ENCODE measurements at places on chromosomes 16 and 17.

- no peak overlapping the region for H3K27ac ChIP-seq
- DNase-seq, result no peak
- no peak overlapping the region for H3K4me3 ChIP-seq
- H3K27me3 ChIP-seq, result no peaks in the 10 kb centered on the region
- no peaks in the 10 kb centered on the region for H3K4me1 ChIP-seq
Measured at GRCh38 chr16:35352431-35352830, 1893.0 kb downstream of the TP53TG3F start.

DNA sequence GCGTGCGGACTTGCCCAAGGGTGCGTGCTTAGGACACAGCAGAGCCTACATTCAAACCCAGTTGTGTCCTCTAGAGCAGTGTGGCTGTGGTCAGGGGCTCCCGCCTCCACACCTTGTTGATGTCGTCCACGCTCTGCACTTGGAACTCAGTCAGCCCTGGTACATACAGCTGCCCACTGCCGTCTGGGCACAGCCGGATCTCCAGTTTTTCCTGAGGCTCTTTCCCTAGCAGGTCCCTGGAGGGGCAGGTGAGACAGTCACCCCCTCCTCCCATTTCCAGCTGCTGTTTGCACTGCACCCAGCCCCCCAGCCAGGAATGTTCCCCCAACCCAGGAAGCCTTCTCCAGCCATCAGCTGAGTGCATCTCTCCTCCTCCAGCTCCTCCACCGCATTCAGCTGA is 25.7 kb downstream of the KATNB1 start:
- no peaks in the 10 kb centered on the region for H3K36me3 ChIP-seq
- no peaks in the 10 kb centered on the region for H3K4me1 ChIP-seq
- no peak overlapping the region for H3K27ac ChIP-seq
- H3K27me3 ChIP-seq, result no peaks in the 10 kb centered on the region
- H3K4me3 ChIP-seq, result no peak overlapping the region

DNA sequence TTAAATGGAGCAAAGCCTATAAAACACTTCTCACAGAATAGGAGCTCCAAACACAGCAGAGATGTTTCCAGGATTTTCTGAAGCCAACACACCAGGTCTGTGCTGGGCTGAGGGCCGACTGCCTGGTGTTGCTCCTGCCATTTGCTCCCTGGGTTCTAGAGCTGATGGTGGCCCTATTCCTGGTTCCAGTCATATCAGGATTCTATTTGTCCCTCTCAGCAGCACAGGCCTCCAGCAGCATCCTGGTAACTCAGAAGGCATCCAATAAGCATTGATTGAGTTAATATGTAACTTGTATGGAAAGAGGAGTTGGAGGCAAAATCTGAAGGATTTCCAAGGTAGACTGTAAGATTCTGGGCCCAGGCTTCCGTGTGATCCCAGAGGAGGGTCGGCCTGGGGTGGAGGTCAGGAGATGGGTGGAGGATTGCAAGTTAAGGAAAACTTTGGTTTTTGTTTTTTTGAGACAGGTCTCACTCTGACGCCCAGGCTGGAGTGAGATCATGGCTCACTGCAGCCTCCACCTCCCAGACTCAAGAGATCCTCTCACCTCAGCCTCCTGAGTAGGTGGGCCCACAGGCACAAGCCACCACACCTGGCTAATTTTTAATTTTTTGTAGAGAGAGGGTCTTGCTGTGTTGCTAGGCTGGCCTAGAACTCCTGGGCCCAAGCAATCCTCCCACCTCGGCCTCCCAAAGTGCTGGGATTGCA is 5.7 kb downstream of the NUPR1 start:
- DNase-seq, result no peak
- H3K36me3 ChIP-seq, result no peaks in the 10 kb centered on the region
- no peak overlapping the region for H3K27ac ChIP-seq
- peaks cover 2% of the 10 kb centered on the region for H3K27me3 ChIP-seq

DNA sequence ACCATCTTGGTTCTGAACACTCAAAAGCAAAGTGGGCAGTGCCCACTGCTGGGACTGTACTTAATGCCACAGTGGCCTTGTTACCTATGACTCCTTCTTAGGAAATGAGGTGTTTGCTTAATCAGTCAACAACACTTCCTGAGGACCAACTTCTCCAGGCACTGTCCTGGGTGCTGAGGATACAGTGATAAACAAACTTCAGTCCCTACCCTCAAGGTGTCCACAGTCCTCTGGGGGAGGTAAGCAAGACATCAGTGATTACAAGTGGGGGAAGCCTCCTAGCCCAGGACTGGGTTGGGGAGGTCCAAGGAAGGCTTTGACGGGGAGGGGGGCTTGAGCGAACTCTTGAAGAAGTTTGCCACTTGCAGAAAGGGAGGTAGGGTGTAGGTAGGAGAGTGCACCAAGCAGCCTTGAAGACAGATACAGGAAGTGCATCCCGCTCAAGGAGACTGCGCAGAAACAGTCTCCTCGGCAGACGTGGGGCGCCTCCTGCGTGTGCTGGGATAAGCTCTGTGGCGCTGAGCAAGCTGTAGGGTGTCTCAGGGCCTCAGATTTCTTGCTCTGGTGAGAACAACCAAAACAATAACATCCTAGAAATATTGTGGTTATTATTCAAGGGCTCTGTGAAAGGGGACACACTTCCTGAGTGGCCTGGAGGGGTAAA is 2.6 kb upstream of the ABCC3 start:
- H3K4me3 ChIP-seq, result no peak overlapping the region
- no peak for DNase-seq
- H3K27me3 ChIP-seq, result peaks cover 21% of the 10 kb centered on the region
- H3K4me1 ChIP-seq, result peaks cover 6% of the 10 kb centered on the region
- H3K36me3 ChIP-seq, result no peaks in the 10 kb centered on the region
- H3K27ac ChIP-seq, result no peak overlapping the region

- H3K4me1 ChIP-seq, result peaks cover 4% of the 10 kb centered on the region
- no peaks in the 10 kb centered on the region for H3K27me3 ChIP-seq
- no peak overlapping the region for H3K27ac ChIP-seq
- DNase-seq, result no peak
- no peak overlapping the region for H3K4me3 ChIP-seq
Measured at GRCh38 chr17:18987230-18987610, 17.3 kb downstream of the FAM83G start.

GRCh38 chr17:29664743-29665480 is 42.2 kb upstream of the CORO6 start:
- no peak overlapping the region for H3K27ac ChIP-seq
- H3K4me1 ChIP-seq, result peaks cover 13% of the 10 kb centered on the region
- DNase-seq, result no peak
- H3K27me3 ChIP-seq, result no peaks in the 10 kb centered on the region
- no peak overlapping the region for H3K4me3 ChIP-seq
- H3K36me3 ChIP-seq, result peaks cover 77% of the 10 kb centered on the region

- no peaks in the 10 kb centered on the region for H3K36me3 ChIP-seq
- no peaks in the 10 kb centered on the region for H3K27me3 ChIP-seq
- H3K27ac ChIP-seq, result no peak overlapping the region
- H3K4me1 ChIP-seq, result no peaks in the 10 kb centered on the region
- no peak overlapping the region for H3K4me3 ChIP-seq
- no peak for DNase-seq
Measured at GRCh38 chr17:70261170-70261569, 91.8 kb downstream of the KCNJ2 start.

- H3K27ac ChIP-seq, result no peak overlapping the region
- no peaks in the 10 kb centered on the region for H3K27me3 ChIP-seq
- no peaks in the 10 kb centered on the region for H3K4me1 ChIP-seq
- H3K4me3 ChIP-seq, result no peak overlapping the region
- DNase-seq, result no peak
- no peaks in the 10 kb centered on the region for H3K36me3 ChIP-seq
Measured at GRCh38 chr16:77424871-77425604, 9.8 kb downstream of the ADAMTS18 start.

GRCh38 chr17:11935734-11936406 is 61.4 kb downstream of the ZNF18 start:
- peak; percentile 40 for DNase-seq
- no peaks in the 10 kb centered on the region for H3K4me1 ChIP-seq

GRCh38 chr17:39927929-39928857 is 661 bp downstream of the LRRC3C start:
- H3K4me3 ChIP-seq, result peak overlapping the region; percentile 84
- H3K27me3 ChIP-seq, result no peaks in the 10 kb centered on the region
- H3K36me3 ChIP-seq, result no peaks in the 10 kb centered on the region

DNA sequence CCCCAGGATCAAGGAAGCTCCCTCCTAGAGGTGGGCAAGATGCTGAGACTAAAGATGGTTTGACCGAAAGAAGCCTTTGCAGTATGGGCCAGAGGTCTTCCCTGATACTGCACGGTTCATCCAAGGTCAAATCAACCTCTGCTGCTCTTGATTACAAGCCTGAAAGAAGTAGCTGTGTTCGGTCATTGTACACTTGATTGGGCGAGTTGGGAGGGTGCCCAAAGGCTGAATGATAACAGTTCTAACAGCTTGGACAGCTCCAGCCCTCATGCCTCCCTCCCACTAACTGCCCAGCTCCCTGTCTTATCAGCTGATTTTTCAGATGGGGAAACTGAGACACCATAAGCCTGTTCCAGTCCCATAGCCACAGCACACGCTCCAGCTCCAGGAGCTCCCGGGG is 42.8 kb downstream of the ABCC12 start:
- no peak for DNase-seq
- H3K4me3 ChIP-seq, result no peak overlapping the region
- no peak overlapping the region for H3K27ac ChIP-seq
- no peaks in the 10 kb centered on the region for H3K36me3 ChIP-seq
- H3K27me3 ChIP-seq, result no peaks in the 10 kb centered on the region
- no peaks in the 10 kb centered on the region for H3K4me1 ChIP-seq

- no peak for DNase-seq
- H3K27ac ChIP-seq, result peak overlapping the region; percentile 75
- H3K36me3 ChIP-seq, result no peaks in the 10 kb centered on the region
- peaks cover 17% of the 10 kb centered on the region for H3K4me1 ChIP-seq
- no peaks in the 10 kb centered on the region for H3K27me3 ChIP-seq
Measured at GRCh38 chr16:53704445-53704813, 473 bp downstream of the FTO start.

DNA sequence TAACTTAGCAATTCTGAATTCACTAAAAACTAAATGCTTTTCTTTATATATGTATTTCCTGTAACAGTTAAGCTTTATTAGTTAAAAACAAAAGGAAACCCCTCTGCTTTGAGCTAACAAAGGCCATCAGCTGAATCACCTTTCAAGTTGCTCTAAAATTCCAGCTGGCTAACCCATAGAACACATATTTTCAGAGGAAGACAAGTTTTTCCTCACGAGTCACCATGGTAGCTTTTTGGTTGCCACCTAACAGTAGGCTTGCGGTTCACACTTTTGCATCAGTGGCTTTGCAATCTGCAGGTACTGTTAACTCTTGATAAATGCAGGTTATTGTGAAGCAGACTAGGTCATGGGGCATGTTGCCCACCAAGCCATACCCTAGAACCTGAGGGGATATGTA is 57.6 kb upstream of the IRX5 start:
- H3K4me3 ChIP-seq, result no peak overlapping the region
- no peaks in the 10 kb centered on the region for H3K27me3 ChIP-seq
- H3K36me3 ChIP-seq, result no peaks in the 10 kb centered on the region
- DNase-seq, result no peak

- no peak overlapping the region for H3K4me3 ChIP-seq
- H3K4me1 ChIP-seq, result no peaks in the 10 kb centered on the region
- H3K27ac ChIP-seq, result no peak overlapping the region
- H3K27me3 ChIP-seq, result no peaks in the 10 kb centered on the region
- no peak for DNase-seq
- H3K36me3 ChIP-seq, result no peaks in the 10 kb centered on the region
Measured at GRCh38 chr16:49120631-49121030, 161.0 kb downstream of the CBLN1 start.

GRCh38 chr16:78543023-78543422 is 443.6 kb downstream of the WWOX start:
- no peak overlapping the region for H3K27ac ChIP-seq
- no peaks in the 10 kb centered on the region for H3K36me3 ChIP-seq
- H3K4me1 ChIP-seq, result no peaks in the 10 kb centered on the region
- no peaks in the 10 kb centered on the region for H3K27me3 ChIP-seq
- no peak overlapping the region for H3K4me3 ChIP-seq
- DNase-seq, result no peak

GRCh38 chr16:26736084-26736483 is 330.6 kb upstream of the C16orf82 start:
- no peak overlapping the region for H3K27ac ChIP-seq
- no peak for DNase-seq
- no peak overlapping the region for H3K4me3 ChIP-seq
- H3K36me3 ChIP-seq, result no peaks in the 10 kb centered on the region

- no peak overlapping the region for H3K27ac ChIP-seq
- H3K36me3 ChIP-seq, result no peaks in the 10 kb centered on the region
Measured at GRCh38 chr17:17527534-17527933, 31.3 kb upstream of the RASD1 start.

DNA sequence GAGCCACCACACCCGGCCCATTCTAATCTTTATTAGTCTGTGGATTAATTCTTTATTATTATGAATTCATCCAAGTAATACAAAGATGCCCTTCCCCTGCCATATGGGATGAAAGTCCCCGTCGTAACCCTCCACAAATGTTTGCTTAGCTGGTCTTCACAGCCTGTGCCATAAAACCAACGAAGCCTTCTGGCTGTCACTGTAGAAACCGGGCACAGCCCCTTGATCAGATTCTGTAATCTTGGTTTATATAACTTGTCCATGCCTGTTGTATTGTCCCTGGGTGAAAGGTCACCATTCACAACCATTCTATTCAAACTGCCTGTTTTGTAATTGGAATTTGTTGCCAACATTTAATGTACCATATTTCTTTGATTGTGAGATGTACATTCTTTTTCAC is 66.5 kb downstream of the ATP2C2 start:
- no peaks in the 10 kb centered on the region for H3K27me3 ChIP-seq
- H3K27ac ChIP-seq, result no peak overlapping the region
- no peak for DNase-seq
- H3K4me1 ChIP-seq, result no peaks in the 10 kb centered on the region
- no peaks in the 10 kb centered on the region for H3K36me3 ChIP-seq

- peaks cover 22% of the 10 kb centered on the region for H3K4me1 ChIP-seq
- H3K27me3 ChIP-seq, result no peaks in the 10 kb centered on the region
- no peak overlapping the region for H3K4me3 ChIP-seq
Measured at GRCh38 chr17:2125013-2125535, 70.2 kb downstream of the HIC1 start.

DNA sequence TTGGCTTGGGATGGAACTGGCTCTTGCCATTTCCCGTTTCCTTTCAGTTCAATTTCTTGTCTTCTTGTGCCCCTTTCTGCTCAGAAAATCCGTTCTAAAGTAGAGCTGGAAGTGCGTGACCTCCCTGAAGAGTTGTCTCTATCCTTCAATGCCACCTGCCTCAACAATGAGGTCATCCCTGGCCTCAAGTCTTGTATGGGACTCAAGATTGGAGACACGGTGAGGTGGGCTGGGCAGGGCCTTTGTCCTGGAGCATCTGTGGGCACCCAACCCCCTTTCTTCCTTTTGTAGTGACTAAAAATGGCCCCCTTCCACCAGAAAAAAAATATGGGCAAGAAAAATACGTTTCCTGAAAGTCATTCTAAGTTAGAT is 32.9 kb upstream of the EFCAB13 start:
- H3K4me1 ChIP-seq, result peaks cover 50% of the 10 kb centered on the region
- no peaks in the 10 kb centered on the region for H3K36me3 ChIP-seq
- no peaks in the 10 kb centered on the region for H3K27me3 ChIP-seq
- H3K27ac ChIP-seq, result no peak overlapping the region
- H3K4me3 ChIP-seq, result no peak overlapping the region

GRCh38 chr17:78172249-78173051 is 4.1 kb downstream of the SYNGR2 start:
- no peaks in the 10 kb centered on the region for H3K27me3 ChIP-seq
- H3K4me1 ChIP-seq, result peaks cover 87% of the 10 kb centered on the region
- peak; percentile 64 for DNase-seq
